Caudate nucleus (tissue), 63 donors: ENCODE measurements at places on chromosomes 16 and 17.

- no peak for DNase-seq
These were observed 146.8 kb downstream of the SEC14L1 start for GRCh38 chr17:77287432-77288068.

DNA sequence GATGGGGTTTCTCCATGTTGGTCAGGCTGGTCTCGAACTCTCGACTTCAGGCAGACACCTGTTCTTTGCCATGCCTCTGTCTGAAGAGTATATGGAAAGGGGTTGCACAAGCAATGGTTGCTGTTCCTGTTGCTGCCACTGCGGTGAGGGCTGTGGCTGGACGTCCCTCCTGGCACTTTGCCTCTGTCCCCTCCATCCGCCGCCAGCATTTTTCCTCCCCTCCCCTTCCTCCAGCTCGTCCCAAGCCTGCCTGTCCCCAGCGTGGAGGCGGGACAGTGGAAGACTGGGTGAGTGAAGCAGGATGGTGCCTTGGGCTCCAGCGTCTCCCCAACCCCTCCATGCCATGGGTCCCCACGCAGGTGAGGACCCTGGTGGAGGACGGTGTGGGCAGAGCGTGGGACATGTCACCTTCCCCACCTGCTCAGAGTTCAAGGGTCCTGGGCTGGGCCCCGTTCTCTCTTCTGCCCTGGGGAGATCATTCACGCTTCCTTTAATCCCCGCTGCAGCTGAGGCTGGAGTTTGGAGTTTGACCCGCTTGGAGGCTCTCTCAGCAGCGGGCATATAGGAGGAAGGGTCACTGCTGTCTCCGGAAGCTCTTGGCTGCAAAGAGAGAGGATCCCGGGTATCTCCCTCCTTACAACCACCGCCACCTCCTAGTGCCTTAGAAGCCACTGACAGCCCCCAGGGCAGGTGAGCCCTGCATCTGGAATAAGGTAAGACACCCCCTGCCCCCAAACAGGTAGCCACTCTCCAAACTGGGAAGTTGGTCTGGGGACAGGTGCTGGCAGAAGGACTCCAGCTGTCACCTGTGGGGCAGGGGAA is at the start of gene SLC5A11:
TSS of gene SLC5A11 (plus strand) at position 238 of the 822 bp plus-strand sequence. CDS start 12,681 bp downstream, outside the sequence.
- no peak for DNase-seq

DNA sequence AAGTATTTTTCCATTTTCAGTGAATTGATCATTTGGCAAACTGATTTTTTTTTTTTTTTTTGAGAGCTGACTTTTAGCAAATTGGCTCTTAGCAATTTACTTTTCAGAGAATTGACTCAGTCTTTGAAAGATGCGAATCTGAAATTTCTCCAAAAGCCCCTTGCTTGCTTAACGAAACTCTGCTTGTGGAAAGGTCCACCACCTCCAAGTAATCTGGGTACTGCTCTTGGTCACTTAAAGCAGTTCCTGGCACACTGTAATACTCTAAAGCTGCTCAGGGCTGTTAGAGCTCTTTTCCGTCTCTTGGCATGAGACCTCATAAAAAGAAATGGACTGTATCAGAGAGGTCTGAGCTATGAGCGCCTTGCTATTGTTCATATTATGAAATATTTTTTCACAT is 2.9 kb downstream of the GSDMB start:
- DNase-seq = no peak

GRCh38 chr17:2179615-2180295 is 123.8 kb downstream of the SMG6 start:
- no peak for DNase-seq

DNA sequence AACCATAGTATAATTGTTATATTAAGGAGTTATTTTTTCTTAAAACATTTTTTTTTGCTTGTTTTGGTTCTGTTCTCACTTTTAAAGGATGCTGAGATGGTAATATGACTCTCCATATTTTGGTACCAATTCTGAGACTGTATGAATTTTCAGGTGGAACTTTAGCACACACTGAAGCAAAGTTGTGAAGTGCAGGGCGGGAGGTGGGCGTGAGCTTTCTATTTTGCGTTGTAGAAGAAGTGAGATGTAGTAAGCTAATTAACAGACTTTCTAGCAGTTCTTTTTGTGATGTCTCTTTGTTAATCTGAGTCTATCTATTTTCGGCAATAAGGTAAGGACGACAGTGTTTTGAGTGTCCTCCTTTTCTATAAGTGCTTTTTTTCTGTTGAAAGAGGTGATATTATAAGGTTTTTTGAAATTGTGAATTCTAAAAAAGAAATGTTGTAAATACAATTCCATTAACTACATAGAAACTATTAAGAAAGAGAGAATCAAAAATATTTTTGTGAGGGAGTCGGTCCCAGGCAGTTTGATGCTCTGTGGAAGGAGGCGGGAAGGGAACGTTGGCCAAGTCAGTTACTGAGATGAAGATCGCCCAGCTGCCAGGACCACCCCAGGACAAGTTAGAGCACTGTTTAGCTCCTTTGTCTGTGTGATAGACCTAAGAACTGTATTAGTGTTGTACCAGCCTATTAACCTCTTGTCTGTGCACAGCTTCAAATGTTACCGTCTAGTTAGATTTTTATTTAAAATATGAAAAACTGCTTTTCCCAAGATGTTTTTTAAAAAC is 65.0 kb downstream of the CCDC182 start:
- no peak for DNase-seq

GRCh38 chr17:43956222-43956621 is 2.5 kb upstream of the PYY start:
- no peak for DNase-seq
